ENCODE measurements at places on chromosomes 2 and 18.
A peak's percentile ranks its signal among the peaks of the same experiment; 100 is the strongest.

DNA sequence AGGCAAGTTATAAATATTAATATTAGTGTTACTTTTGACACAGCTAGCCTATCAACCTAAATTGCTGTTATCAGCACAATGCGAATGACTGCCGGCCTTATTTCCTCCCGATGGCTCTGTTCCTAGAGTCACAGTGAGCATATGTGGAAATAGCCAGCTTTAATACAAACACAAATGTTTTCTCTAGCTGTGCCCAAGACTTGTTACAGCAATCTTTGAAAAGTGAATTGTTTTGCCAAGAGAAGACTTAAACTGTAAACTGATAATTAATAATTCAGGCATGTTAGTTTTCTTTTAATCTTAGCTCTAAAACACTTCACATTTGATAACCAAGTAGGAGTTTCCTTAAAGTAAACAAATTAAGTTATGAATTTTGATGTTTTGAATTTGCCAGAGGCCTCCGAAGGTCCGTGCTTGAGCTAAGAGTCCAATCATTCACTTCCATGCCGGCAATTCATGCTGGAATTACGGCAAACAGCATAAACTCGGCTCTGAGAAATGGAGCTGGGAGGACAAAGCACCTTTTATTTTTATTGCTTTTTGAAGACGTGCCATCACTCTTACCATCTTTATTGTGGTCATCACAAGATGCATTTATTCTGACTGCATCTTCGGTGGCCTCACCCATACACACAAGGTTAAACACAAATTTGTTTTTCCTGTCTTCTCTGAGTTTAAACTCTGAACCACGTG is 184.5 kb upstream of the CWC22 start:
- no peak for DNase-seq

GRCh38 chr18:49725809-49726674 is 87.3 kb downstream of the ACAA2 start:
- DNase-seq, result no peak

DNA sequence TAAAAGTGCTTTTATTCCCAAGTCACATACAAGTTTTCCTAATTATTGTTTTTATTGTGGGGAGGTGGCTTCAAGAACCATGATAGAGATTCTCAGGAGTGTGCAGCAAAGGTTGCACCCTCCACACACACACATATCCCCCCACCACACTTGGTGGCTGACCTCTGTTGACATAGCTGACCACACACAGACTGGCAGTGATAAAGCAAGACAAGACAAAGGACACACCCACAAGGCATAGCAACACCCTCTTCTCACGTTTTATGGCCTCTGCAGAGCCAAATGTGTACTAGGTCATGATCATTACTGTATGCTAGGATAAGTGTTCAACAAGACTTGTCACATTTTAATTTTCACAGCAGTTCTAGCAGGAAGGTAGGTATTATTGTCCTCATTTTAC is 143.0 kb upstream of the EPC2 start:
- no peak for DNase-seq

DNA sequence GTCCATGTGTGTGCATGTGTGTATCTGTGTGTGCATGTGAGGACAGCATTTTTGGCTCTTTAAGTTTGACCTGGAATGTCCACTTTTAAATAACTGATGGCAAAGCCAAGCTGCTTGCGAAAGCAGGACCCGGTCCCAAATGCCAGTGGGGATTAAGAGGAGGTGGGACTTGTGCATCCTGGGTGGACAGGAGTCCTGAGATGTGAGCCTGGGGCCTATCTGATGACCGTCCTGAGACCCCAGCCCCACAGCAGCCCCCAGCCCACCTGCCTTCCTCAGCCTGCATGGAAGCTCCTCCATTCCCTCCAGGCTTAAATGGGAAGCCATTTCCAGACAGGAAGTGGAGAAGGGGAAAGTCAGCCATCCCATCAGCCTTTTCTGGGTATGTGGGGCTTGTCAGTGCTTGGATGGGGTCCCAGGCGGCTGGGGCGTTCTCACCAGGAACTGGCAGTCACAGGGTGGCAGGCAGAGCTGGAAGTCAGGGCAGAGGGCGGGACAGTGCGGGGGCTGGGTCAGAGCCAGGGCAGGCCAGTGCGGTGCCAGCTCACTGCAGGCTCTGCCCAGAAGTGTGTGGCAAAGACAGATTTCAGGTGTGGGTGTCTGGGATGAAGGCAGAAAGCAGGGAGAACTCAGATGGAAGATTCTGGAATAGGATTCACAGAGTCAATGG is 117.8 kb downstream of the ACKR3 start:
- no peak for DNase-seq

DNA sequence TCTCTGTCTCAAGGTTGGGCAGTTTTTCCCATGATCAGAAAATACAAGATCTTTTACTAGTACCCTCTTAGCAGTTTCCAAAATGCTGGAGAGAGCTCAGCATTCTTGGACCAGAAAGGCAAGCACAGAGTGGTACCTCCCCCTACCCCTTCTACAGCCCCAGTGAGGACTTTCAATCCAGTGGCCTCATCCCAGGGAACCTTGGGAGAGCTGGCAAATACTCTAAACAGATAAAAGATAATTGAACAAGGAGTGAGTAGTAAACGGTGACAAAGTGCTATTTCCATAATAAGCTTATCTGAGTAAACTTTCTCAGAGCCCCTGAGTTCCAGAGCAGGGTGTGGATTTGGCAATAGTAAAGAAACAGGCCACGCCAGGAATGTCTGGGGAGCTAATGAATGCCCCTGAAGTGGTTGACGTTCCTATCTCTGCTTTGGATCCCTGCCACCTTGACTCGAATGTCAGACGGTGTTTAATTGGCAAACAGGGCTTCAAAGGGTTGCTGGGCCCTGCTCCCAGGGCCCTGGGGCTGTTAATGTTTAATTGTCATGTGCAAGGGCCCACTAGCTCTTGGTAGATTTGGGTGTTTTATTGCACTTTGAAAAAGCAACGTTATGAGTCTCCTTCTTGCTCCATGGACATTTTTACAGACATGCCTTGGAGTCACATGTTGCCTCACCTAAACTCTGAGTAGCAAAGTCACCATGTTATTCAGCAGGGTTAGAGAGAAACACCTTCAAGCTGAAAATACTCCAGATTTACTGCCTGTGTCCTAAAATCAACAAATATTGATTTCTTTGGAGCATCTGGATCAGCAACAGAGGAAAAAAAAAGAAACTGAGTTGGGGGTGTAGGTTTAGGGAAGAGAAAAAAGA is 239.9 kb downstream of the CYRIA start:
- no peak for DNase-seq

DNA sequence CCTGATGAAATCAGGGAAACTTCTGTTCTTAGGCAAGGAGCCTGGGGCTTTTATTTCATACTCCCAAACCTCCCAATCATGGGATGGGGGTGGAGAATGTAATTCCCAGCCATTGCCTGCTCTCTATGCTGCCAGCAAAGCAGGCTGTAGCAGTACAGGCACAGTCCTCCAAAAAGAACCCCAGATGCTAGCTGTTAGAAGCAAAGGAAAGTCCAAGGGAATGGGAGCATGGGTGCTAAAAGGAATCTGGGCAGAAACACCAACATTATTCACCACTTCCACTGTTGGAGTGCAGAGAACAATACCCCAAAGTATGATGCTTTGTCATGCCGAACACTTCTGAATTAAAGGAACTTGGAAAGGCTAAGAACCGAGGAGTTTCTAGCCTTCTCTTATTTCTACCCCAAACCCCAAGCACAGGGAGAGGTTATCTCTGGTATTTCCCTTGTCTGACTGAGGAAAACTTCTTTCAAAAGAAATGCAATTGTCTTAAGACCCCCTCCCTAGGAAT is 24.7 kb downstream of the MDH1 start:
- DNase-seq, result no peak

GRCh38 chr18:71304856-71305255 is 1016.0 kb downstream of the SOCS6 start:
- DNase-seq, result no peak

- peak; percentile 85 for DNase-seq
Observed at GRCh38 chr2:102301867-102302362, 9.4 kb upstream of the IL1RL1 start.

DNA sequence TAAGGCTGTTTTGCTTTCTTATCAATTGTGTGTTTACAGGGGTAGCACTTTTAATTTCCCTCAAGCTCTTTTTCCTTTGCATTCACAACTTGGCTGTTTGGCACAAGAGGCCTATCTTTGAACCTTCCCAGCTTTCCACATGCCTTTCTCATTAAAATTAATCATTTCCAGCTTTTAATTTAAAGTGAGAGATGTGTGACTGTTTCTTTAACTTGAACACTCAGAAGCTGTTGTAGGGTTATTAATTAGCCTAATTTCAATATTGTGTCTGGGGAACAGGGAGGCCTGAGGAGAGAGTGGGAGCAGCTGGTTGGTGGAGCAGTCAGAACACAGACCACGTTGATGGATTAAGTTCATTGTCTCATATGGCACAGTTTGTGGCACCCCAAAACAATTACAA is 4.7 kb downstream of the ASB1 start:
- DNase-seq, result no peak

GRCh38 chr2:20590704-20591515 is 60.0 kb downstream of the HS1BP3 start:
- DNase-seq, result no peak

DNA sequence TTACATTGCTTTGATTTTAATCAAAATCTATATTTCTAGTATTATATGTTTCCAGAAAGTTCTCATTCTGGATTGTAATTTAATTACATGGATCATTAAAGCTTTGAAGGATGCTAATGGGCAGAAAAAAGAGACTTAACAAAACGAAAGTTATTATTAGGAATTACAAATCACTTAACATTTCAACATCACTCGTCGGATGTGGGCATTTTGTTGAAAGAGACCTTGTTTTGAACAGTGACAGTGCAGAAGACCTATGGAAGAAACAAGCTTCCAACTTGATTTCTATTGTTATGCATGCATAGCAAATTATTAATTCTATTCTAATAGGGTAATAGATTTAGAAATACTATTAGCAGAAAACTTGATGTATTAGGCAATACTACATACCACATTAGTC is 31.4 kb upstream of the DARS1 start:
- no peak for DNase-seq

- DNase-seq, result no peak
Observed at GRCh38 chr18:77110400-77110799, 22.2 kb downstream of the MBP start.

GRCh38 chr18:54878659-54879358 is 50.5 kb downstream of the RAB27B start:
- DNase-seq, result no peak

- DNase-seq, result no peak
Observed at GRCh38 chr2:1740716-1741589, 3.4 kb downstream of the PXDN start.

DNA sequence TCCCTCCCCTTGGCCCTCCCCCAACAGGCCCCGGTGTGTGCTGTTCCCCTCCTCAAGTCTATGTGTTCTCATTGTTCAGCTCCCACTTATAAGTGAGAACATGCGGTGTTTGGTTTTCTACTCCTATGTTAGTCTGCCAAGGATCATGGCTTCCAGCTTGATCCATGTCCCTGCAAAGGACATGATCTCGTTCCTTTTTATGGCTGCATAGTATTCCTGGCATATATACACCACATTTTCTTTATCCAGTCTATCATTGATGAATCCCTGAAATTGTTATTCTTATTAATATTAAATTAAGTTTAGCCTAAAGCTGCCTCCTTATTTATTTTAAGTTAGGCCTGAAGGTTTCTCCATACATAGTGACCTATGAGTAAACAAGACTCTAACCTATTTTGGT is 18.8 kb upstream of the RAB31 start:
- no peak for DNase-seq

Measured in GF-D8 (cell line).